ENCODE measurements at places on chromosomes 3 and 15. TPM values are rescaled to one million over a fixed set of nuclear protein-coding genes. Genes with fewer than 3 reads are reported as not detected.

DNA sequence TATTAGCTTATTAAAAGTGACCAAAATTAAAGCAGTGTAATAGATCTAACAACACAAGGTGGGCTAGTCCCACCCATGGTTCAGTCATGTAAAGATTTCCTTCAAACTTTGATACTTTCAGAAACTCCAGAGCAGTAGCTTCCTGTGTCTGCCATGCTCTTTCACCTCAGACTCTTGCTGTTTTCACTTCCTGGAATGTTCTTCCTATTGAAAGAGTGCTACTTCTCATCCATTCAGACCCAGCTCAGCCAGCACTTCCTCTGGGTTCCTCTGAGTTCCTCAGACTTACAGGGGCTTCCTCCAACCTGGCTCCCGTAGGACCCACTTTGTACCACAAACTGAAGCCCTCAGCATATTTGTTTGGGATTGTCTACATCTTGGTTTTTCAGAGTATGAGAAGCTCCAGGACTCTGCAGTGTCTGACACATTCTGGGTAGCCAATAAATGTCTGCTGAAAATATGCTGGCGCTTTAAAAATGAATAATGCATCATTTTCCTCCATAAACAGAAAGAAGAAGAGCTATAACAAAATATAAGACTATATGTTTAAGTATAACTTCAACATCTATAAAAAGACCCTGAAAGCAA lies 18.0 kb downstream of the NCEH1 start:
- no peak for DNase-seq
- no peaks in the 10 kb centered on the region for H3K27me3 ChIP-seq
- no peaks in the 10 kb centered on the region for H3K36me3 ChIP-seq

The POTEB gene
- polyA plus RNA-seq: not detected

- no peak for DNase-seq
- H3K36me3 ChIP-seq: peaks cover 3% of the 10 kb centered on the region
- H3K4me3 ChIP-seq: no peak overlapping the region
- H3K4me1 ChIP-seq: no peaks in the 10 kb centered on the region
- H3K27ac ChIP-seq: no peak overlapping the region
Measured at GRCh38 chr15:42385206-42385979, 26.1 kb downstream of the CAPN3 start.

The FANCD2OS gene
- not detected for polyA plus RNA-seq
